ENCODE measurements at places on chromosomes 5 and 9. TPM values are rescaled to one million over a fixed set of nuclear protein-coding genes. Genes with fewer than 3 reads are reported as not detected.

SH3TC2 gene
- 1.5 TPM for total RNA-seq

COL23A1 gene
- under 0.01 TPM for total RNA-seq

SPATA31D4 gene
- not detected for total RNA-seq

GCNT4 gene
- 3.6 TPM for total RNA-seq
